ENCODE measurements at places on chromosomes 16 and 17.

- no peak for DNase-seq
These were observed 14.5 kb downstream of the IL34 start for GRCh38 chr16:70660672-70661350.

DNA sequence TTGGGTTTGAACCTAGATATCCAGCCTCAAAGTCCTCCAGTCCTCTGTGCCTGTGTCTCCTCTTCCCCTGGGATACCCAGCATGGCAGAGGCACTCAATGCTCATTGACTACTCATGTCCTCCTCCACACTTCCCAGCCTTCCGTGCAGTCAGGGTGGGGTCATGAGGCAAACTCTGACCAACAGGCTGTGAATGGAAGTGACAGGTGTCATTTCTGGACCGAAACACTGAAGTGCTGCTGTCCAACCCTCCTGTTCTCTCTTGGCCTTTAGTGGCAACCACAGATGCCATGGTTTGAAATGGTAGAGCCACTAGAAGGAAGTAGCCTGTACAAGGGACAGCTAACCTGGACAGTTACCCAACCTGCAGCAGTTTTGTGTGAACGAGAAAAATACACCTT is 46.7 kb upstream of the MAP3K14 start:
- no peak for DNase-seq

- DNase-seq: peak; percentile 46
These were observed 186.0 kb upstream of the ZFHX3 start for GRCh38 chr16:73233846-73234424.

DNA sequence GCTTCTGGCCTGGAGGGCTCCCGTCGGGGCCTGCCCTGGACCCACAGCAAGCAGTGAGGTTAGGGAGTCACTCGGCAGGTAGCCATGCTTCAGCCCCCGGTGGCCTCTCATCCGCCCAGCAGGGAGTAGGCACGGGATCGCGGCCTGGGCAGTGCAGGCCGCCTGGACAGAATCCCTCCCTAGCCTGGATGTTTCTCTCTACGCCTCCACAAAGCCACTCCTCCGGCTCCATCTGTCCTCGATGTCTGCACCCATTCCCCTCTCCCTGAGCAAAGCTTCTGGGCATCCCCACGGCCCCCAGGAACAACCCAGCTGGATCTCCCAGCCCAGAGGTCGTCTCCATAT is 145.2 kb downstream of the RBFOX3 start:
- DNase-seq: no peak

DNA sequence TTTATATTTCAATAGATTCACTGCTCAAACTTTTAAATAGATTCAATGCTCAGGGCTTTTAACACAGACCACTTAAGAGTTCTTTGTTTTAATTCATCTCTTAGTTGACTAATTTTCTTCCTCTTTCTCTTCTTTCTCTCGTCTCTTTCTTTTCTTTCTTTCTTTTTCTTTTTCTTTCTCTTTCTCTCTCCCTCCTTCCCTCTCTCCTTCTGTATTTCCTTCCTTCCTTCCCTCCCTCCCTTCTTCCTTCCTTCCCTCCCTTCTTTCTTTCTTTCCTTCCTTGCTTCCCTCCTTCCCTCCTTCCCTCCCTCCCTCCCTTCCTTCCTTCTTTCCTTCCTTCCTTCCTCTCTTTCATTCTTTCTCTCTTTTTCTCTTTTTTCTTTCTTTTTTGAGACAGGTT is 104.4 kb downstream of the LYRM1 start:
- no peak for DNase-seq

- DNase-seq: no peak
These were observed 63.1 kb downstream of the STX8 start for GRCh38 chr17:9512323-9513168.

DNA sequence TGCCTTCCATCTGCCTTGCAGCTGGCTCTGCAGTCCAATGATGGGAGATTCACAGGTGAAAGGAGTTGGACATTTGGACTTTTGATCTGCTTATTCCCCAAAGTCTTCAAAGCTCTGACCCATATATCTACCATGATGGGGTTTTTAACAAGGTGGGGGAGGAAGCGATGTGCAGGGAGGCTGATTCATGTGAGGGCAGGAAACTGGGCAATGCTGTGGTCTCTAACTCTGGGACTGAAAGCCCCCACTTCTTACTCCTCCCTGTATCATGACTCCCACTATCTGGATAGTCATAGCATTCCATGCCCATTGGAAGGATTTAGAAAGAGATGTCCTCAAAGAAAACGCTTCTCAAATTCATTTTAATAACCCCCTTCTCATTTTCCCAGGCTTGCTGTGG is 16.3 kb downstream of the HOXB1 start:
- no peak for DNase-seq

- DNase-seq: no peak
These were observed 7.6 kb downstream of the XPO6 start for GRCh38 chr16:28204204-28204603.

DNA sequence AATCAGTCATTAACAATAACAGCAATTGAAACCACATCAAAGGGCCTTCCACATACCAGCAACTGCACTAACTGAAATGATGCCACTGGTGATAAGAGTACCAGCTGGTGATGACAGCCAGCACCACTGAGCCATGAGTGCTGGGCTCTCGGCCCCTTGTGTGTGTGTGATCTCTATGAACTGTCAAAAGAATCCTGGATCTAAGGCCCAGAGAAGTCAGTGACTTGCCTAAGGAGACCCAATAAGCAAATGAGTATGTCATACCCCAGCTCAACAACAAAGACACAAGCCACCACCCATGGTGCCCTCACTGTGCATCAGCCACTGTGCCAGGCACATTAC is 220.9 kb downstream of the ZNF423 start:
- DNase-seq: no peak

- no peak for DNase-seq
These were observed 112.8 kb upstream of the DNAH9 start for GRCh38 chr17:11485336-11486100.
